Stimulated activated CD4-positive, alpha-beta T cell treated with anti-CD3 and anti-CD28 coated beads, TNF-alpha, amount 100 ng/mL, for 1 hour (primary cell): ENCODE measurements at places on chromosomes 1 and 21.

GRCh38 chr21:39098696-39099200, 84.5 kb downstream of the PSMG1 start:
- no peak for DNase-seq

DNA sequence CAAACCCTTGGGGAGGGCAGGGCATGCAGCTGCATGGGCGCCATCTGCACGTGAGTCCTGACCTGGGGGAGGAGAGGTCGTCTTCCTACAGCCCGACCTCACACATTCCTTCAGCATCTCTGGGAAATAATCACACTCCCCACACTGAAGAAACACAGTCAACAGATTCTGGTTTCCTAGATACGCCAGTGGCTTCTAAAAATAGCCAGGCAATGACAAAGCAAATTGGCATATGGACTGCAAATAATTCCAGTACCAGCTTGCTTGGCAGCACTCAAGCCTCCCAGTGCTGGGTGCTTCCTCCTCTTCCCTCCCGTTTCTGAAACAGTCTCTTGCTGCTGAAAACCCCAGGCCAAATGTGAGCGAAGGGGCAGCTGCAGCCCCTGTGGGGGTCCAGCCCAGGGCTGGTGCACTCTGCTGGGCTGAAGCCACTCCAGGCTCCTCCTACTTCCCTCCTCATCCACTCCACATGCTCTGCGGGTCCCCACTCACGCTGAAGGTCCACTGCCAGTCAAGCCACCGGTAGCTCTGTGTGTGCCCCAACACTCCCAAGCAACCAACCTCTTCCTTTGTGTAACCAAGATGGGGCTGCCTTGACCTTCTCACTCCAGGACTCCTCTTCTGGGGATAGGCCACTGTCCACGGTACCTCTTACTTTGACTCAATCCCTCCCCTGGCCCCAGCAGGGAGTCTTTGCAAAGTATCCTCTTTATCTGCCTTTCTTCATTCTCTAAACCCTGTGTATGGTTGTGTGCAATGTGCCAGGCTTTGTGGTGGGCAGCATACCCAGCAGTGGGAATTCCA, 69.0 kb downstream of the KCND3 start:
- no peak for DNase-seq

- no peak for DNase-seq
These were observed 132.7 kb downstream of the GPATCH2 start for GRCh38 chr1:217498209-217498608.

GRCh38 chr21:46095814-46096595, 1.9 kb upstream of the COL6A2 start:
- DNase-seq, result no peak

- DNase-seq, result no peak
These were observed 528.2 kb downstream of the SMYD3 start for GRCh38 chr1:245978915-245979314.

- DNase-seq, result no peak
These were observed 15.1 kb downstream of the MCL1 start for GRCh38 chr1:150564051-150564991.

- no peak for DNase-seq
These were observed 57.5 kb upstream of the EPS8L3 start for GRCh38 chr1:109821221-109821669.

DNA sequence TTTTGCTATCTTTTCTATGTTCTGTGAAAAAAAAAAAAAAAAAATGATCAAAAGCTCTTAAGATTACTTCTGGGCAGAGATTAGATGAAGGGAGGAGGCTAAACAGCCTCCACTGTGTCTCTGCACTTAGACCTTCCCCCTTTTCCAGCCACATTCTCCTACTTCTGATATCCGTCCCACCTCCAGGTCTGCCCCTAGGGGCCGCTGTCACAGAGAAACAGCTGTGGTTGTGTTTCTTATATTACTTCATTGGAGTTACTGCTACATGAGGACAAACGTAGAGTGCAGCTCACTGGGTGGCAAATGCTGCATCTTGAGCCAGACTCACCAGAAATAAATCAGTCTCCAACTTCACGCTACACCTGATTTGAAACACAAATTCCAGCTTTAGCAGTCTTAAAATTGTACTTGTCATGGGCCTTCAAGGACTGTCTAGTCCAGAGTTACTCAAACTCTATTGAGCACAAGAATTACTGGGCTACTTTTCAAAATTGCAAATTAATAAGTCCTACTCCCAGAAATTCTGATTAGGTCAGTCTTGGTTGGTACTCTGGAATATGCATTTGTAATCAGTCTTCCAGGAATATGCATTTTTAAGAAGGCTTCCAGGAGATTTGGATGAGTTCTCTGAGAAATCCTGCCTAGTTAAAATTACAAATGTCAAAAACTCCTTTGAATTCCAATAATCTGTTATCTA, 125.2 kb upstream of the PTBP2 start:
- DNase-seq, result no peak

DNA sequence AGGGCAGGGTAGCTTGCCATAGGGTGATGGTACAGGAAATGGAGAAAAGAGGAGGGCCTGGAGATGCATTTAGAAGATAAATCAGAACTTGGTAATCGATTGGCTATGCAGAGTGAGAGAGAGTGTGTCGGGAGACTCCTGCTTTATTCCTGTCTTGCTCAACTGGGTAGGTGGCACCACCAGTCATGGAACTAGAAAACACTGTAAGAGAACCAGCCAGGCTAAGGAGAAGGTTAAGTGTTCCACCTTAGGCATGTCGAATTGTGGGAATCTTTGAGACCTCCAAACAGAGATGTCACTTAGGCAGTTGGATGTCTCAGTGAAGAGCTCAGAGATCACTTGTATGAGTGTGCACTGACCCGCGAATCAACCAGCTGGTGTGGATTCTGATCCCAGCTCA, 28.7 kb upstream of the RD3 start:
- DNase-seq, result no peak

DNA sequence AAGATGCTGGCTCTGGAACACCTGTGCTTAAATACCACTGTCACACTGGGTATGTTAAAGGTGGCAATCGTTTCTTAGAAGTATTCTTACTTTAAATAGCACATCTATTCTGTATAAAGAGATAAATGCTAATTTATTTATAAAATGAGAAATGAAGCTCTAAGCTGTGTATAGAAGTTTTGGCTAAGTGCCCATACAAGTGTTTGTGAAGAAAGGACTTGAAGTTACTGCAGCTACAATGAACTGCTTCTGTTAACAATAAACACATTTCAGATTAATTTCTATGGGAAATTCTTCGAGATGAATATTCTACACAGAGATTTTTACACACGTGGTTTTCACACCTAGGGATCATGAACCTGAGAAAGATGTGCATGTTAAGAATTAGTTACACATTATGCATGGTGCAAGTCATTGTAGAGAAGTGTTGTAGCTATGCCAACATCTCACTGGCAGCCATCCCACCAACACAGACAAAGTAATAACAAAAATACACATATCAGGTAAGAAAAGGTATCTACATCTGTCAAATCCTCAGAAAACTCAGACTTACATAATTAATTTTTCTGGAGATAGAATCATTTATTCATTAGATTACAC, 16.2 kb downstream of the COL24A1 start:
- no peak for DNase-seq

GRCh38 chr21:38300141-38300578, 43.4 kb downstream of the KCNJ15 start:
- DNase-seq, result no peak

DNA sequence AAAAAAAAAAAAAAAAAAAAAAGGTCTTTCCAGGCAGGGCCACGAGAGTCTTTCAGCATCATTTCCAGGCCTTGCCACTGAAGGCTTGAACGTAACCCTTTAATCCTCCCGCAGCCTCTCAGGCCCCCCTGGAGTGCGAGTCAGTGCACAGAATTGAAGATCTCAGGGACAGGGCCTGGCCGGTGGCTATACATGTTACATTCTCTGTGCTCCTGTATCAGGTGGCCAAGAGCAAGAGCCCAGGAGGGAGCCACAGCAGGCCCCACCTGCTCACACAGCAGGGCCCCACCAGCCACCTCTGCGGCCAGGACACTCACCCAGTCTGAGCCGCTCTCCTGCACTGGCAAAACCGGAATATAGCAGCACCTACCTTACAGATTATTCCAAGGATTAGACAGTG, 34.1 kb upstream of the SLC25A33 start:
- DNase-seq, result no peak

DNA sequence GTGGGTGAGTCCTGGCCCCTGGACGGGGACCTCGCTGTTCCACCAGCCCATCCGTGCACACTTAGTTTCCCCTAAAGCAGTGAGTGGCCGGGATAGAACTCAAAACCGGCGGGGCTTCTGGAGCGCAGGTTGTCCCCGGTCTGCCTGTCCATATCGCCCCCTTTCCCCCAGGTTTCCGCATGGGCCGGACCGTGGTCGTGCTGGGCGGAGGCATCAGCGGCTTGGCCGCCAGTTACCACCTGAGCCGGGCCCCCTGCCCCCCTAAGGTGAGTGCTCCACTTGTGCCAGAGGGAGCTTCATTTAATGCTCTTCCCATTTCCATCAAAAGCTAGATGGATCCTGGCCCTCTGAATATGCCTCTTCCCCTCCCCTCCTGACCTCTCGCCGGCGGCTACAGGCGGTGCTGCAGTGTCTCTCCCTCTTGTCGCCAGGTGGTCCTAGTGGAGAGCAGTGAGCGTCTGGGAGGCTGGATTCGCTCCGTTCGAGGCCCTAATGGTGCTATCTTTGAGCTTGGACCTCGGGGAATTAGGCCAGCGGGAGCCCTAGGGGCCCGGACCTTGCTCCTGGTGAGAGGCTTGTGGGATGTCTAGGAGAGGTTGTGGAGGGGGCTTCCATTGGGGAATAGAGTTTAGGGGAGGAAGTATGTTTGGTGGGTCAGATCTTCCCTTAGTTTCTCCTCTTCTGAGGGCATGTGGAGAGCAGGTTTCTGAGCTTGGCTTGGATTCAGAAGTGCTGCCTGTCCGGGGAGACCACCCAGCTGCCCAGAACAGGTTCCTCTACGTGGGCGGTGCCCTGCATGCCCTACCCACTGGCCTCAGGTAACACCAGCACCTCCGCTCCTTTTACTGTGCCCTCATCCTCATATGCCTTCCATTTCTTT, 683 bp downstream of the PPOX start:
- DNase-seq, result no peak

DNA sequence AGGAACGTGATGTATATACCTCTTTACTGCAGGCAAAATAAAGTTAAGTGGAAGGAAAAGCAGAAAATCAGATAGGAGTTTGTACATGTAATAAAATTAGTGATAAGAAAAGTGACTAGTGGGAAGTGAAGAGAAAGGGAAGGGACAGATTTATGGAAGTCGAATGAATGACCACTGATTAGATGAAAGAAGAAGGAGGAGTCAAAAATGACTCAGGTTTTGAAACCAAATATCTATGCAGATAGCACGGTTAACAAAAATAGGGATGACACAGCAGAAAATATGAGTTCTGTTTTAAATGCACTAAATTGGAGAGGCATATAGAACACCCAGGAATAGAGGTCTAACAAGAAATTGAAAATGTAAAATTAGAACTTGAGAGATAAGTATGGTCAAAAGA, 128.0 kb downstream of the HMCN1 start:
- DNase-seq, result no peak

- DNase-seq, result no peak
These were observed 7.7 kb downstream of the LPGAT1 start for GRCh38 chr1:211822677-211823407.

- no peak for DNase-seq
These were observed 857.4 kb downstream of the USP25 start for GRCh38 chr21:16587141-16587581.

GRCh38 chr1:7698641-7699040, 72.5 kb upstream of the VAMP3 start:
- no peak for DNase-seq

GRCh38 chr1:242081446-242081845, 82.5 kb upstream of the MAP1LC3C start:
- no peak for DNase-seq

GRCh38 chr1:46130121-46130520, 2.3 kb downstream of the PIK3R3 start:
- DNase-seq, result no peak

DNA sequence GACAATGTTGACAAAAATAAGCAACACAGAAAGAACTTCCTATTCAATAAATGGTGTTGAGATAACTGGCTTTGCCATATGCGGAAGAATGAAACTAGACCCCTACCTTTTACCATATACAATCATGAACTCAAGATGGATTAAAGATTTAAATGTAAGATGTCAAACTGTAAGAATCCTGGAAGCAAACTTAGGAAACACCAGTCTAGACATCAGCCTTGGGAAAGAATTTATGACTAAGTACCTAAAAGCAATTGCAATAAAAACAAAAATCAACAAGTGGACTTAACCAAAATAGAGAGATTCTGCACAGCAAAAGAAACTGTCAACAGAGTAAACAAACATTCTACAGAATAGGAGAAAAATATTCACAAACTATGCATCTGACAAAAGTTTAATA, 16.1 kb upstream of the CLDN8 start:
- DNase-seq, result no peak

DNA sequence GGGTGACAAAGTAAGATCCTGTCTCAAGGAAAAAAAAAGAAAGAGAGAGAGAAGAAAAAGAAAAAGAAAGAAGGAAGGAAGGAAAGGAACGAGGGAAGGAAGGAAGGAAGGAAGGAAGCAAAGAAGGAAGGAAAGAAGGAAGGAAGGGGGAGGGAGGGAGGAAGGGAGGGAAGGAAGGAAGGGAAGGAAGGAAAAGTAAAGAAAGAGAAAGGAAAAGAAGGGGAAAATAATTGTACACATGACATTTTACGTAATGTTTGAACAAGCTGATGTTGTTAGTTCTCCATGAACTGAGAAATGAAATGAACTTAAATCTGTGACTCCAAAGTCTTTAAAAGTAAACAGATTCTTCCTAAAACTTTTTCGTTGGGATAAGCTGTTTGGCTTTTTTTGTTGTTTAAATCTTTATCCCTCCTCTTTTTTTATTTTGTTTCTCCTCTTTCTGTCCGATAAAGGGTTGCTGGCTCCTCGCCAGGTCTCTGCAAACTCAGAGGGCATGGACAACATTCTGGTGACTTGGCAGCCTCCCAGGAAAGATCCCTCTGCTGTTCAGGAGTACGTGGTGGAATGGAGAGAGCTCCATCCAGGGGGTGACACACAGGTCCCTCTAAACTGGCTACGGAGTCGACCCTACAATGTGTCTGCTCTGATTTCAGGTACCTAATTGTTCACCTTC, 59.8 kb downstream of the IL12RB2 start:
- no peak for DNase-seq

DNA sequence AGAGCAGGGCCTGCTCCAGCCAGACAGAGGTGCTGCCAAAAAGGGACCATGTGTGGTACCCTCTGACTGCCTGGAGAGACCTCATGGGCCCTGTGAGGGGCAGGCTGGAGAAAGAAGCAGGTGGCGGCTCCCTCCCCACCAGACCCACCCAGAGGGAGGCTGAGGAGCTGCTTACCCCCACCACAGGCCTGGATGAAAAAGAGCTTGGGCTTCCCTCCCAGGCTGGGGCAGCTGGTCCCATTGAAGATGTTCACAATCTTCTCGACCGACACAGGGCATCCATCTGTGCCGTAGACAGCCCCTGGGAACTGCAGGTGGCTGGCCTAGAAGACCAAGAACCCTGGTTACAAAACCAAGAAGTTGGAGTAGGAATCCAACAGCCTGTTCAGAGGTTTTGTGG, 19.6 kb downstream of the CASP9 start:
- DNase-seq, result no peak

DNA sequence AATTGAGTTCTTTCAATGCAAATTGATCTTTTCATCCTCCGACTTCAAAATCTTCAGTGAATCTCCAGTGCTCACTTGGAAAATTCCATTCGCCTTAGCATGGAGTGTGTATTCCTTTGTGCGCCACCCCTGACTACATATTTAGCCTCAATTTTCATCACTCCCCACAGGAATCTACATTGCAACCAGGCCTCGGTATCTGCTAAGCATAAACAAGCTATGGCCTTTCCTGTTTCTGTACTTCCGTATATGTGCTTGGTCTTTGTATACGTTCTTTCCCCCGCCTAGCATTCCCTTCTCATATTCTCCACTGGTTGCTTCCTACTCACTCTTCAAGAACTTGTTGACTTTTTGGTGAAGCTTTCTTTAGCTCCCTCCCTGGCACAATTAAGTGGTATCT, 470.8 kb downstream of the LMO4 start:
- no peak for DNase-seq
